ENCODE measurements at places on chromosomes 6 and 20.

DNA sequence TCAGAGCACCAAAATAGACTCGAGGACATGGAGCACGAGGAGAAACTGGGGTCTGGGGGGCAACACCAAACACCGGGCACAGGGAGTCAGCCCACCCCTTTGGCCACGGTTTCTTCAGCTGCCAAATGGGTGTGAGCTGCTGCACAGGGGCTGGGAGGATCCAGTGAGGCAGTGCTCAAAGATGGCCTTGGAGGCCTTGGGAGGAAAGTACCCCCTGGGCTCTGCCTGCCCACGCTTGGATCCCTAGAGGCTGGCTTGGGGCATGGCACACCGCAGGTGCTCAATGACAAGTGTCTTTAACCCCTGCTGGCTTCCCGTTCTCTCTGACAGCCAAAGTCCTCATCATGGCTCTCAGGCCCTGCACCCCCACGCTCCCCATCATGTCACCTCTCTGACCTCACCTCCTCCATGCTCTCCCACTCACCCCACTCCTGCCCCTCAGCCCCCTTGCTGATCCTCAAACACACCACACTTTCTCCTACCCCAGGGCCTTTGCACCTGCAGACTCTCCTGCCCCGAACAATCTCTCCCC lies 190.3 kb downstream of the ANKRD60 start:
- no peak for DNase-seq

DNA sequence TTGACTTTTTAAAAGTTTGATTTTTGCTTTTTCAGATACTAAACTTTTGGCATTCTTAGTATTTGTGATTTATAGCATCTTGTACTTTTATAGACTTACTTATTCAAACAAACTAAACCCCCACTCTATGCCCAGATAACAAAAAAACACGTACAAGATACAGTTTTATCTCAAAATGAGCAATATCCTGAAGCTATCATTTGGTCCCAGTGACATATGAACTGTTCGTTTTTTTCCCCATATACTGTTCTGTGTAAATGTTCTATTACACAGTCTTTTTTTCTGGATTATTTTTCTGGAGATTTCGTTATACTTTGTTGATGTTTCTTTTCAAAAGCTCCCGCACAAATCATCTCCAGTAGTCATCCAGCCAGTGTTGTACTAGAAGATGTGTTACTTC lies 27.3 kb upstream of the SERINC3 start:
- no peak for DNase-seq

- no peak for DNase-seq
These were observed 91.8 kb downstream of the ASXL1 start for GRCh38 chr20:32449890-32450401.

- DNase-seq: no peak
These were observed 8.7 kb upstream of the GMEB2 start for GRCh38 chr20:63635431-63636141.

DNA sequence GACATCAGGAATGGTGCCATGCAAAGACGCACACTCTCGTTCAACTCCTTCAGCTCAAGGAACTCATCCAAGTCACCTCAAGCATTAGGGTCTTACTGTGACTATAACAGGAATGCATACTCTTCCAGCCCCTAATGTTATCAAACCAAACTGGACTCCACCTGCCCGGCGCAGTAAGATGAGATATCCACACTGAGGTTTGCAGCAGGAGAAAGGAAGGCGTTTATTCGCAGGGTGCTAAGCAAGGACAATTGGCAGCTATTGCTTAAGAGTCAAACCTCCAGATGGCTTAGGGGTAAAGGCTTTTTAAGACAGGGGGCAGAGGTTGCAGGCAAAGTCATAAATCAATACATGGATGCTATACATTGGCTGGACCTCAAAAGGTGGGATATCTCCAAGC lies 159.4 kb upstream of the TAB2 start:
- no peak for DNase-seq

GRCh38 chr6:24214984-24215383 lies 89.0 kb downstream of the NRSN1 start:
- DNase-seq: no peak

GRCh38 chr20:17466641-17467040 lies 64.5 kb downstream of the BFSP1 start:
- no peak for DNase-seq

DNA sequence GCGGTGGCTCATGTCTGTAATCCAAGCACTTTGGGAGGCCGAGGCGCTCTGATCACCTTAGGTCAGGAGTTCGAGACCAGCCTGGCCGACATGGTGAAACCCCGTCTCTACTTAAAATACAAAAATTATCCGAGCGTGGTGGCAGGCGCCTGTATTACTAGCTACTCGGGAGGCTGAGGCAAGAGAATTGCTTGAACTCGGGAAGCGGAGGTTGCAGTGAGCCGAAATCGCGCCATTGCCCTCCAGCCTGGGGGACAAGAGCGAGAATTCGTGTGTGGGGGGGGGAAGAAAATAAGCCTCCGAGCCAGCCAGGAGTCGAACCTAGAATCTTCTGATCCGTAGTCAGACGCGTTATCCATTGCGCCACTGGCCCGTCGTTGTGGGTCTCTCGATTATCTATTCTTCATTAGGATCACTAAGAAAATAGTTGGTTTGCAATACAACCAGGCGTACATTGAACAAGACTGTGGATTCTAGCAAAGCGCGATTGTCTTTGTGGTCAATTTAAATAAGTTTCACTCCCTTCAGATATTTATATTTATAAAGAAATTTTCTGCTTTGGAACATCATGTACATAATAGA lies 33.9 kb upstream of the PRSS16 start:
- no peak for DNase-seq

DNA sequence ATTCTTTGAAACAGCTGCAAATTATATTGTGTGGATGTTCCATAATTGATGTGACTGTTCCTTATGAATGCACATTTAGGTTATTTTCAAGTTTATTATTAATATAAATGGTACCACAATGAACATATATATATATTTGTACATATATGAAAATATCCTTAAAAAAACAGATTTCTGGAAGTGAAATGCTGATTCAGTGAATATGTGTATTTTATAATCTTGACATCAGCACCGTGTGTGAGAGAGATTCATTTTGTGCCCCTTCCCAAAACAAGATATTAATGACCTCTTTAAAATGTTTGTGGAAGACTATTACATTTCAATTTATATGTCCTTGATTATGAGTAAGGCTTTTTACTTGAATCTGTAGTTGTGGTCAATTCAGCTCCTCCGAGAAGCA lies 75.7 kb upstream of the PTPRT start:
- no peak for DNase-seq

GRCh38 chr6:87656857-87657256 lies 45.2 kb downstream of the AKIRIN2 start:
- no peak for DNase-seq

- no peak for DNase-seq
These were observed 555 bp downstream of the FAM120B start for GRCh38 chr6:170307080-170307545.

DNA sequence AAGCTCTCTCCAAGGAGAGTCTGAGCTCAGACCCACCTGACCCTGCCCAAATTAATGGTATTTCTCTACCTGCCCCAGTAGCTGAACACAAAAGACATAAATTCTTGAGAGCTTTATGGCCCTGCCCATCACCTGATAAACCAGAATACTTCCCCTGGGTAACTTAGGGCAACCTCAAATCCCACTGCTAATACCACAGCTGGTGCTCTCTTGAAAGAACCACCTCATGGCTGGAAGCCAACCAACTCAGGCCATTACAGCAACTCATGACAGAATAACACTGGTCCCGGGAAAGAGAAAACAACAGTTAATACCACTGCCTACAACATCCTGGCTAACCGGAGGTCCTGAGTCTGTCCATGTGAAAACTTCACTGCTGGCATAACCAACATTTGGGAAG lies 328.6 kb downstream of the NKAIN2 start:
- DNase-seq: no peak
